ENCODE measurements at places on chromosomes 7 and 10.

DNA sequence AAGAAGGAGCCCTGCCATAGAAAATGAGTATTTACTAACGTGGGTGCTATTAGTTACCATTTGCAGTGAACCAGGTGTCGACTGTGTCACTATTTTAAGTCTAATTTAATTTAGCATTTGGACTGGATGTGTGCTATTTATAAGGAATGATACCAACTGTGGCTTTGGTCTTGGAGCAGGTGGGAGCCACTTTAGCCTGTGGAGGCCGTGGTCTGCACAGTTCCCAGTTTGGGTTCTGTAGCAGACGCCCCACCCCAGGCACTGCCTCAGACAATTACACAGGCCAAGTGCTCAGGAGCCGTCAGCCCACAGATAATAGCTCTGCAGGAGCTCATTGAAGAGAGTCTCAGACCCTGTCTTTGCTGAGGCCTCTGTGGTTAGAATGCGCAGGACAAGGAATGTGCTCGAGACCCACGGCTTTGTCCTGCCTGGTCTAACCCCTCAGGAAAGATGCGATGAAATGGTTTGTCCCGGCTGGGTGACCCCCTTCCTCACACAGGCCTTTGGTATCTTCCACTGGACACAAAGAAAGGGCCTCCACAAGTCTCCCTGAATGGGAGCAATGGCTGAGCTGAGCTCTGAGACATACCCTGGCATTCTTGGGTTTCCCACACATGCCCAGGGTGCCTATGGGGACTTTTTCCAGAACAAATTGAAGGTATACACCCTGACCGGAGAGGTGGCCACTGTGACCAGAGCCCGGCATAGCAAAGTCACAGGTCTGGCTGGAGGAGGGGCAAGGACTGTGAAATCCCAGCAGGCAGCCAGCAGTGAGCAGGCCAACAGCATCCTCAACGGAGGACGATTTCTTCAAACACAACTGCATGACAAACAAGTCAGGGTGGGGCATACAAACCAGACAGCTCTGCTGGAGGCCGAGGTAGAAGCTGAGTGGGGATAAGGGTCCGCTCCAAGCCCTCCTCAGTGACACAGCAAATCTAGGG lies 251.2 kb downstream of the ARHGAP12 start:
- DNase-seq = no peak

GRCh38 chr7:96670338-96671289 lies 39.0 kb downstream of the SEM1 start:
- no peak for DNase-seq

DNA sequence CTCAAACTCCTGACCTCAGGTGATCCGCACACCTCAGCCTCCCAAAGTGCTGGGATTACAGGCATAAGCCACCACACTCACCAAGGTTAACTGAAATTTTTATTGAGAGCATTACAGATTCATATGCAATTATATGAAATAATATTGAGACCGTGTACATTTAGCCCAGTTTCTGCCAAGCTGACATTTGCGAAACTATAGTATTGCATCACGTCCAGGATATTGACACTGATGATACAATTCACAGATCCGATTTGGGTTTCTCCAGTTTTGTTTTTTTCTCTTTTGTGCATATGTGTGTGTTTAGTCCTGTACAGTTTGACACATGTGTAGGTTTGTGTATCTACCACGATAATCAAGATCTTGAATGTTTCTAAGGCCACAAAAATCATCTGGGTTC lies 627.9 kb upstream of the FOXK1 start:
- DNase-seq = no peak

GRCh38 chr10:131790021-131790420 lies 110.8 kb upstream of the PPP2R2D start:
- no peak for DNase-seq

DNA sequence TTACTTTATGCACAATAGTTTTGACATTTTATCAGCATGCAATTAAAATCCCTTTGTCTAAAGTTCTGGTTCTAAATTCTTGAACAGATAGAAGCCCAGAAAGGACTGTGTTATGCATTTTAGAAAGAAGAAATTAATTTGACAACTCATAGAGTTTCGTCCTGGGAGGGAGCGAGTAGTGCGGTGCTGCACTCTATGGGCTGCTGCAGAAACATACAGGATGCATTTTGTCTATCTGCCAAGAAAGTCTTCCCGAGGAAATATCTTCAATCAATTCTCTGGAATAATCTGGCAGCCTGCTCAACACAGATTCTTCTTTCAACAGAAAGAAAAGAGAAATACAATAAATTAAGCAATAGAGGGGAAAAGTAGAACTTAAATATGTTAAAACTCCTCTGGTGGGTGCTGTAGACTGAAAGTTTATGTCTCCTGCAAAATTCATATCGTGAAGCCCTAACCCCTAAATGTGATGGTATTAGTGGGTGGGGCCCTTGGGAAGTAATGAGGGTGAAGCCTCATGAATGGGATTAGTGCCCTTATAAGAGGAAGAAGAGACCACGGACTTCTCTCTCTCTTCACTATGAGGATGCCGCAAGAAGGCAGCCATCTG lies 39.0 kb upstream of the IFRD1 start:
- peak; percentile 30 for DNase-seq

DNA sequence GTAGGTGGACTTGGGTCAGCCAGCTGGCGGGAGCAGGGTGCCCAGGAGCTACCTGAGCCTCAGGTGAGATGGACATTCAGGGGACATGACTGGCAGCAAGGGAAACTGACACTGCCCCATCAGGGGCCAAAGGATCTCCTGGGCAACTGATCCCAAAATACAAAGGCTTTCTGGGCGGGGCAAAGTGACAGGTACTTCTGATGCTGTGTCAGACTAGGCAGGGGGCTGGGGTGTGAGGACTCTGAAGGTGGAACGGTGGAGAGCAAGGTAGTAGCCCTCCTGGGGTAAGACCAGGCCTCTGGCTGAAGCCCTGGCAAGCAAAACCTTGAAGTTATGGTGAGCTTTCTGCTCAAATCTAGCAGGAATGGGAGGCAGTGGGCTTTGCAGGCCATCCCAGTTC lies 4.4 kb downstream of the OPN4 start:
- no peak for DNase-seq

DNA sequence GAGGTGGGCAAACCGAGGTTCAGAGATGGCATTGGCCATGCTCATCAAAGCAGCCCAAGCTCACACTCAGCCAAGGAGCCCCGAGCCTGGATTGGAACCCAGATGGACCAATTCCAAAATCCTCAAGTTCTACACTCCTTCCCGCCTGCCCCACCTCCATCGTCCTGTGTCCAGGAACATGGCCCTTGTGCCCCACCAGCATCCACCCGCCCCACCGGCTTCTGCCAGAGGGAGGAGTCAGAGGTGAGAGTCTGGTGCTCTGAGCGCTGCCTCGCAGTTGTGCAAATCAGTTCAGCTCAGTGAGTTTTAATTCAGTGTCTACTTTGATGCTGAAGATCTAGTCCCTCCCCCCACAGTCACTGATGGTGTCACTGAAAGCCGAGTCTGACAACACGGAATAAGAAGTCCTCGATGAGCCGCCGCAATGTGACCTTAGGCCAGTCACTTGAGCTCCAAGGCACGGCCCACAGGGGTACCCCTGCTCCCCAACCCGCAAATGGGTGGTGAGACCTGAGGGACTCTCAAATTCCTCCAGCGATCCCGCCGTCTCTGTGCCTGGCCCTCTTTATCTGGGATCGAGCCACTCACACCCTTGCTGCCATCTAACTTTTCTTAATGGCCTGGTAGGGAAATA lies 26.3 kb downstream of the PRKAG2 start:
- no peak for DNase-seq

DNA sequence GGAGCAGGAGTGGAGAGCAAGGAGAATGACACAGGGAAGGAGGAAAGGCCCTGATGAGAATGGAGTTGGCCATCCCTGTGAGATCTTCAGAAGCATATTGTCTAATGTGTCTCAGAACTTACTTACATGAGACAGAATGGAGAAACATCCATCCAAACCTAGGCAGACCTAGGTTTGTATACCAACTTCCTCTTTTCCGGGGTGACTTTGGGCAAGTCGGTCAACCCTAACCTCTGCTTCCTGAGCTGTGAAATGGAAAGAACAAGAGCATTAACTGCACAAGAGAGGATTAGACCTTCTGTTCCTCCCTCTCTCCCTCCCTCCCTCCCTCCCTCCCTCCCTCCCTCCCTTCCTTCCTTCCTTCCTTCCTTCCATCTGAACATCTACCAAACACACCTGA lies 4.5 kb downstream of the GHRHR start:
- DNase-seq = no peak

GRCh38 chr10:131166486-131166885 lies 145.0 kb downstream of the TCERG1L start:
- no peak for DNase-seq

GRCh38 chr7:44606341-44607140 lies at the start of gene OGDH:
Gene OGDH, plus strand, starts transcription at chr7:44606627. Its CDS starts 17,717 bp downstream, at chr7:44624344.
- peak; percentile 96 for DNase-seq

- no peak for DNase-seq
Measured at GRCh38 chr7:41047789-41048191, 655.1 kb downstream of the INHBA start.

GRCh38 chr10:110717781-110718589 lies 73.8 kb downstream of the RBM20 start:
- no peak for DNase-seq

GRCh38 chr10:91700273-91700672 lies 67.4 kb upstream of the PPP1R3C start:
- DNase-seq = no peak

DNA sequence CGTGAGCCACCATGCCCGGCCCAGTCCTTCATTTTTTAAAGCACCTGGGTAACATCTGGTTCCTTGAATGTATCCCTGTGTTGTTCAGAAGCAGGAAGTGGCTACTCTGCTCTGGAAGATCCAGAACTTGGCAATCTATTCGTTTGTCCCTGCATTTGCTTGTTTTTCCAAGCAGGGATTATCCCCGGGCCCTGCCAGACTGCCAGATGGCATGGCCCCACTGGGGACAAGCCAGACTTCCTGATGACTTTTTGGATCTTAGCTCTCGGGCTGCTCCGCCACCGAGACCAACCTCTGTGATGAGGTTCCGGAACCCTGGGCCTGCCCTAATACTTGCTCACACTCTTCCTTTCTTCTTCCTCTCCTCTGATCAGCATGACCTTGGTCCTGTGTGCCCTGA lies 496.7 kb downstream of the TYW1 start:
- DNase-seq = no peak

GRCh38 chr10:90407131-90407530 lies 450.7 kb downstream of the HTR7 start:
- DNase-seq = no peak

DNA sequence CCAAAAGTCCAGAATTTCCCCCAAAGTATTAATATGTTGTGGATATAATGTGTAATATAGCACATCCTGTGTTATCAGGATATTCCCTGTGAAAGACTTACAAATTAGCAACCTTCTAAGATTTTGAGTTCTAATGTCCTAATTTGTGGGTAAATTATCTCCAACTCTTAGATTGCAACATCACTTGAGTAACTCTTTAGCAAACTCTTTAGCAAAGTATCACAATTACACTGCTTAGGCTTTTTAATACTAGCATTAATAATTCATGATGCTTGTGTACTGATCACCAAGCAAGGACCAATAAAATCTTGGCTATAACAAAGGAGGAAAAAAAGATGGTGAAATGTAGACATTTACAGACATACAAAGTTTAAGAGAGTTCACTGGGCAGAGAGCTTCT lies 27.7 kb downstream of the HIP1 start:
- no peak for DNase-seq

DNA sequence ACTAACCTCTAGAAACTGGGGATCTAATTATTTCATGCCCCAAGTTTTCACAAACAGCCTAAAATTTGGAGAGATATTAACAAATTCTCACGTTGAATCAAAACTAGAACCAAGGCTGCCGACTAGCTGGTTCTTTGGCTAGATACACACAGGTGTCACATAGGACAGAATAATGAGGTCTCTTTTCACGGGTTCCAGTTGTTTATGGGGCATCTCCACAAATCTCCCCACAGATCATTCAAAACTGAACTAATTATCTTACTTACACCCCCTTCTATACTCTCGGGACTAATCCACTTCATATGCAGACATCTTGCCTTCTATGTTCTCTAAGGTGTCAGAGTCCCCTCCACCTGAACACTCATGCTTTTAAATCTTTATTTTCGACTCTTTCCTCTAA lies 16.4 kb upstream of the OR2AE1 start:
- no peak for DNase-seq
